Stimulated activated CD4-positive, alpha-beta T cell treated with anti-CD3 and anti-CD28 coated beads, Interleukin-4, amount 100 ng/mL, for 48 hours (primary cell): ENCODE measurements at places on chromosomes 4 and X.

DNA sequence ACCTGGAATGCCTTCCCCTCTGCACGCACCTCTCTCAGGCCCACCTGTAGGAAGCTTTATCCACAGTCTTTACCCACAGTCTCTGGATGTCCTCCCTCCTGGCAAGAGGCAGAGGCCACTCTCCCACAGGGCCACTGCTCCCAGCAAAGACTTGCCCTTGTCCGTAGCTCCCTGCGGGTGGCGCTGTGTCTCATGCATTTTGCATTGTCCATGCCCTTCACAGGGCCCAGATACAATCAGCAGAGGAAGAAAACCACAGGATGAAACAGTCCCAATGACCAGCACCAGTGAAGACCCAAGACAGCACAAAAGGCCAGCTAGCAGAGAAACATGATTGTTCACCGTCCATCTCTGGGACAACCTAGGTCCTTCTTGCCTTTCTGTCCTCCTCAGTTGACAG lies 2.1 kb upstream of the NSG1 start:
- DNase-seq, result no peak

DNA sequence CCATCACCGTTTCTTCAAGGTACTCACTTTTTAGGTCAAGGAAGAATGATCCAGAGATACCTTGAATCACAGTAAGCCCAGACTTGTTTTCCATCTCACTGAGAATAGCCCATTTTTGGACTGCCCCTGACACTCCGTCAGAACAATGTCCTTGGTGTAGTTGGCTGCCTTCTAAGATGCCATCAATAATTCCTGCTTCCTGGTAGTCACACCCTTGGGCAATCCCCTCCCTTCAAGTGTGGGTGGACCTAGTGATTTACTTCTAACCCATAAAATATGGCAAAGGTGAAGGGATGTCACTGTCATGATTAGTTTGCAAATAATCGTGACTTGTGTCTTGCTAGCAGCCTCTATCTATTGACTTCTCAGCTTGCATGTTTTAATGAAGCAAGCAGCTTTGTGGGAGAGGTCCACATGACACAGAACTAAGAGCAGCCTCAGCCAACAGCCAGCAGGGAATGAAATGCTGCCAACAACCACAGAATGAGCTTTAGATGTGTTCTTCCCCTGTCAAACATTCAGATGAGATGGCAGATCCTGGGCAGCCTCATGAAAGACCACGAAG lies 20.0 kb upstream of the KLHL34 start:
- DNase-seq, result no peak

DNA sequence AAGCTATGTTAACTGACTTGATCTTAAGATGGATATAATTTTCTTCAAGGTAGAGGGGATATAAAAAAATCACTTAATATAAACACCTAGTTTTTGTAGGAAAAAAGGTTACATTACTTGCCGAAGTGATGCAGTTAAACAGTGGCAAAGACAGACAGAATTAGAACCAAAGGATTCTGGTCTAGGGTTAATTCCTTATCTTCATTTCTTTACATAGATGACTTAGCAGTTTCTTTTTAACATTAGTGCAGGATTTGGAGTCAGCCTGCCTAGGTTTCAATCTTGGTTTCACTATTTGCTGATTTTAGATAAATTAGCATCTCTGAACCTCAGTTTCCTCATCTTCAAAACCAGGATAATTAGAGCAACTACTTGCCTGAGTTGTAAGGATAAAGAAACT lies 14.3 kb downstream of the ZAR1 start:
- DNase-seq, result no peak

- no peak for DNase-seq
These were observed 1008.7 kb downstream of the GLUD2 start for GRCh38 chrX:122055979-122056715.

- peak; percentile 33 for DNase-seq
These were observed 32.6 kb downstream of the DOCK11 start for GRCh38 chrX:118528071-118528737.

DNA sequence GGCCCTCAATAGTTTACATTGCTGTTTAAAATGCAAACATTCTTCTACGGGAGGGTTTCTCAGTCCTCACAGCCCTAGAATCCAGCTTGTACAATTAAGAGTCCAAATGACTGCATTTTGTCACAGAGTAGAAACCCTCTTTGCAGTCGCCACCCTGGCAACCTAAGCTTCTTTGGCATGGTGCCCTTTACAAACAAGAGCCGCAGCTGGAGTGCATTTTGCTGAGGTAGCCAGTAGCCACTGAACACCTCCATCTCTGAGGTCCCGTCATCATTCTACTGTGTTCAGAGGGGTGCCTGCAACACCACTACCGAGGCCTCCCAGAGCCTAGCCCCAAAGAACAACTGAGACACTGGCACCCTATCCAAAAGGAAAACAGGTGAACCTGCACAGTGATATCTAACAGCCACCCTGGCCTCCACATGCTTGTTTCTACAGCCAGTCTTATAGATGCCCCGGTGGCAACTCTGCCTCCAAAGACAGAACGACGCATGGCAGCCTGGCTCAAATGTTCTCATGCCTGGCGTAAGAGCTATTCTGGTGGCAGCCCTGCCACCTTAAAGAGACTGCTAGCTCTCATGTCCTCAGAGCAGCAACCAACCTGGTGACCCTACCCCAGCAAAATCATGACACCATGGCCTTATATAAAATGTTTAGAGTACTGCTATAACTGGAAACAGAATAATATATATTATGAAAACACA lies 801.9 kb downstream of the TECRL start:
- no peak for DNase-seq

- DNase-seq, result peak; percentile 19
These were observed 1.4 kb downstream of the FGF2 start for GRCh38 chr4:122827879-122828601.

GRCh38 chr4:7052923-7053715 lies 9.9 kb downstream of the TADA2B start:
- no peak for DNase-seq

- DNase-seq, result no peak
These were observed 13.7 kb downstream of the RASSF6 start for GRCh38 chr4:73606465-73606974.

DNA sequence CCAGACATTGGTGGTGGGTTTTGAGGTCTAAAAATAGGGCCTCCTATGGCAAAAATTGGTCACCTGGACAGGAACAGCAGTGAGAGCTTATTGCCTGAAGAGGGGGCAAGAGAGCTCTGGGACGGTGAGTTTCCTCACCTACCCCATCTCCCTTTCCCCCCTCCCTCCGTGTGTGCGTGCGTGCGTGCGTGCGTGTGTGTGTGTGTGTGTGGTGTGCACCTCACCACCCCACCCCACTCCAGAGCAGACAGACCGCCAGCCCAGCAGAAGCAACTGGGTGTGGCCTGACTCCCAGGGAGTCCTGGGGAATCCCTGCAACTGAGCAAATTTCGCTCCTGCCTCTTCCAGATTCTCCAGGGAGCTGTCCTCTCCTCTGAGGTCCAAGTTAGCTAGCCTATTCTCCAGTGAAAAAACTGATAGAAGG lies 44.7 kb downstream of the PRPS1 start:
- DNase-seq, result peak; percentile 63

- no peak for DNase-seq
These were observed 15.3 kb downstream of the PDK3 start for GRCh38 chrX:24480400-24480865.

- no peak for DNase-seq
These were observed 201.8 kb downstream of the SOWAHB start for GRCh38 chr4:76696109-76696508.

GRCh38 chr4:5385741-5386311 lies 322.5 kb downstream of the EVC2 start:
- no peak for DNase-seq
